Epithelial cell of proximal tubule (primary cell): ENCODE measurements at places on chromosomes 5 and 9.
A peak's percentile ranks its signal among the peaks of the same experiment; 100 is the strongest.

DNA sequence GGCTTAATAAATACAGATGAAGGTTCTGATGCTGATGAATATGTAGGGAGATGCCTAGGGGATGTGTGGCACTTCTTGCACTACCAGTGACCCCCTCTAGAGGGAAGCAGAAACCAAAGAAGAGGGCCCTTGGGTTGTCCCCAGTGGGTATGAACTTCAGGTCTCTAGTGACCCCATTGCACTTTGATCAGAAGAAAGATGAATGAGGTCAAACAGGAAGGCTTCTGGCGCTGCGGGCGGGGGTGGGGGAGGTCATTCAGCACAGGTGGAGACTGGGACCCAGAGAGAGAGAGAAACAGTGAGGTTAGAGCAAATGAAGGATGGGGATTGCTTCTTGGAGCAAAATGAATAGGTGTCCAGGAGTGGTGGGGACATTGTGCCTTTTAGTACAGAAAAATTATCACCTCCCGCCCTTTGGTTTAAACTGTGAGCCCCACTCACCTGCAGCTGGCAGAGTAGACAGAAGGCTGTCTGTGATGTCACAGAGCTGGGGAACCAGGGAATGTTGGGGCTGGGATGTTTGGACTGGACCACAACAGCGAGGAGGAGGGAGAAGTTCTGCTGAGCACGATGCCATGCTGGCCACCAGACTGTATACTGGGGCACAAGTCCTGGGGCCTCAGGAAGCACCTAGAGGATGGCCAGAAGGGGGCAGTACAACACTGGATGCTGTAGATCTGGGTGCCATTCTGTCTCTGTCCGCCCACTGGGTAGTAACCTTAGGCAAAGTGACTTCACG, at the start of gene TEX48:
TEX48 (minus strand) TSS at position 599 of the 739 bp plus-strand sequence. CDS start 10,469 bp downstream, outside the sequence.
- DNase-seq, result peak; percentile 12

GRCh38 chr9:117126871-117127270, 288.0 kb downstream of the ASTN2 start:
- DNase-seq, result no peak

DNA sequence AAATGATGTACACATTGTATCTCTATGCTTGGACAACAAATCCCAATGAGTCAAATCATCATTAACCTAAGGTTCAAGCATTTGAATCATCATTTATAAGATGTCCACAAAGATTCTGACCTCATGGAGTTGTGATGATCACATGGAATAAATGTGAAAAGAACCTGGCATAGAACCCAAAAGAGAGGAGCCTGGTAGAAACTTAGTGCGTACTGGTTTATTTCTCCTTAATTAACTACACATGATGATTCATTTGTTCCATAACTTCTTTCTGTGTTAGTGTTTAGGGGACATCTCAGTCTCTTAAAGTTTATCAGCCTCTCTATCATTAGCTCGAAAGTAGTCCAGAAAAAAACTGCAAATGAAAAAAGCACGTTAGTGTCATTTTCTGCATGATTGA, 411.6 kb downstream of the BRINP1 start:
- DNase-seq, result no peak

- DNase-seq, result no peak
These were observed 164.4 kb upstream of the EFNA5 start for GRCh38 chr5:107835096-107835495.

DNA sequence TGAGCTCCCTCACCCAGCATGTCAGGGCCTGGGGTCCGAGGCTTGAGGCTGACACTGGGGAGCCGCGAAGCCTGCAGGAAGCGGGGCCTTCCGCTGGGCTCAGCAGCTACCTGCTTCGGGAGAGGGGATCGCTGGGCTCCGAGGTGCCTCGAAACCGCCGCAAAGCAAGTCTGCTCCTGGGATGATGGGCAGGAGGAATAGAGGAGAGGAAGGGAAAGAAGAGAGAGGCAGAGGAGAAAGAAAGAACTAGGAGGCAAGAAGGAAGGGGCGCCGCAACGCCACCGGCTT, 1.5 kb upstream of the PRDM12 start:
- DNase-seq, result no peak

DNA sequence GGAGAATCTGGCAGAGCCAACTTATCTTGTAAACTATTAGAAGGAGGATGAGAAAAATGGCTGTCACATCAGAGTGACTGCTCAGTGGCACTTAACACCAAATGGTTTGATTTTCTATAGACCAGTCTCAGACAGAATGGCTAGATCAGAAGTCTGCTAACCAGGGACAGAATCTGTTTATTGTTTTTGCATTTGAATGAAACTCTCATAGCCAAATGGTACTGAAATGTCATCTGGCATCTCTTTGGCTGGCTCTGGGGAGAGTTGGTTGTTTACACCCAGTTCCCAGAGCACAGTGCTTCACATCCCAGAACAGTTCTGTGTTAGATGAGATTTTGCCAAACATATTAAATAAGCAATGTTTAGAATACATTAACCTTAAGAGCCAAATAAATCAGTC, 106.6 kb upstream of the HMHB1 start:
- DNase-seq, result no peak

GRCh38 chr5:169753795-169754194, 116.7 kb downstream of the DOCK2 start:
- DNase-seq, result no peak

GRCh38 chr5:154984946-154985516, 28.5 kb upstream of the KIF4B start:
- no peak for DNase-seq

DNA sequence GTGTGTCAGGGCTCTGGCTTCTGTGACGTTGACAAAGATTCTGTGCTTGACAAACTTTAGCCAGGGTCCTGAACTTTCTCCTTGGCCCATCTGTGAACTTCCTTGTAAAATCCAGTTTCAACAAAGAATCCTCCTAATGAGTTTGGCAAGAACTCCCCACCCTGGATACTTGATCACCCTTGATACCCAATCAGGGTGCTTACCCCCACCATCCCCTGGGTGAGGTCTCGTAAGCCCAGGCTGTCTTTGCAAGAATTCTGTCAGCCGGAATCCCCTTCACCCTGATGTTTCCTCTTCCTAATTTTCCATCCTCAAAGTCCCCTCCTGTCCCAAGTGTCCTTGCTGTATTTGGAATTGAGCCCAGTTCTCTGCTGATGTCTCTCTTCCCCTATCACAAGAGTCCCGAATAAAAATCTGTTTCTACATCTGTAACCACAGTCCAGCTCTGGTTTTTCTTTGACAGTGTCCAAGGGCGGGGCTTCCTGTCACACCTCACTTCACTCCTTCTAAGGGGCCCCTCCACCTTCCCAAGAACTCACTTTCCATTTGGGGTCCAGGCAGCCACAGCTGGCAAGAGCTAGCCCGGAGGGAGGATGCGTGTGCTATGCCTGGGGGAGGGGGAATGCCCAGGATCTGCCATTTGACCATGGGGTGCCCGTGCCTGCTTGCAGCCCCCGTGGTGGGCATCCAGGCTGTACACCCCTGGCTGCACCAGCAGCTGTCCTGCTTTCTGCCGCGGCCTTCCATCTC, 2.7 kb upstream of the CARD19 start:
- no peak for DNase-seq
